GM04503 (cell line): ENCODE measurements at places on chromosomes 6 and 20.

DNA sequence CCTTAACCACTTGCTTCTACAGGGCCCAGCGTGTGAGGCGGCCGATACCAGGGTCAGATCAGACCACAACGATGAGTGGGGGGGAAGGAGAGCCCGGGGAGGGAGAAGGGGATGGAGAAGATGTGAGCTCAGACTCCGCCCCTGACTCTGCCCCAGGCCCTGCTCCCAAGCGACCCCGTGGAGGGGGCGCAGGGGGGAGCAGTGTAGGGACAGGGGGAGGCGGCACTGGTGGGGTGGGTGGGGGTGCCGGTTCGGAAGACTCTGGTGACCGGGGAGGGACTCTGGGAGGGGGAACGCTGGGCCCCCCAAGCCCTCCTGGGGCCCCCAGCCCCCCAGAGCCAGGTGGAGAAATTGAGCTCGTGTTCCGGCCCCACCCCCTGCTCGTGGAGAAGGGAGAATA is 2.8 kb downstream of the RING1 start:
- DNase-seq = no peak

GRCh38 chr6:26205161-26205624 is 118.0 kb downstream of the HFE start:
- DNase-seq = no peak

GRCh38 chr6:170209354-170210025 is 81.4 kb downstream of the DLL1 start:
- no peak for DNase-seq

GRCh38 chr6:63864671-63865318 is 229.2 kb downstream of the PHF3 start:
- no peak for DNase-seq

DNA sequence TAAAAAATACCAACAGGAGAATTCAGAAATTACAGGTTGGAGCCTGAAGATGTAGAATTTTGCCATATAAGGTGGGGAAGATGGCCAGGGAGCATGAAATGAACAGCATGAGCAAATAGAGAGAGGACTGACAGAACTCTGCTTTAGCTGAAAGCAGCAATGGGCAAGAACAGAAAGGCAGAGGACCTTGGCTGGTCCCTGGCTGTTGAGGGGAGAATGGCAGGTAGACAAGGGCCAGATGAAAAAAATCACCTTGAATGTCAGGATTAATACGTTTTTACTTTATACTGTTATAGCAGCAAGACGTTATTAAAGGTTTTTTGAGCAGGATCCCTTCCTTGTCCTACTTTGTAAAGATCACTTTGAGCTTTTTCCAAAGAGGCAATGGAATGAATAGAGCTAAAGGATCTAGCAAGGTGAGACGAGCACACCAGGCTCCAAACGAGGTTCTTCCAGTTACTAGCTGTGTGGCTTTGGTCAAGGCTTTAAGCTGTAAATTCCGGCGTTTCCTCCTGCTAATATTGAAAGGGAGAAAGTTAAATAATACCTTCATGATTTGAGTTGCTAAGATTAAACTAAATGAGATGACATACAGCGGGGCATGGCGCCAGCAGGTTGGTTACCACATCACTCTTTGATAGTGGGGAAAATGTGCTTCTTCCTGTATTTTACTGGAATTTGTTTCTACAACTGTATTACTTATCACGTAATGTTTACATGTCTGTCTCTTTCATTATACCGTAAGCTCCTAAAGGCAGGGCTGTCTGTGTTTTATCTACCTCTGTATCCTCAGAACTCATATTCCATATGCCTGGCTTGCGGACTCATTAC is 776 bp downstream of the PPIL1 start:
- no peak for DNase-seq

- no peak for DNase-seq
These were observed 2.1 kb downstream of the CTSZ start for GRCh38 chr20:59004763-59005522.

DNA sequence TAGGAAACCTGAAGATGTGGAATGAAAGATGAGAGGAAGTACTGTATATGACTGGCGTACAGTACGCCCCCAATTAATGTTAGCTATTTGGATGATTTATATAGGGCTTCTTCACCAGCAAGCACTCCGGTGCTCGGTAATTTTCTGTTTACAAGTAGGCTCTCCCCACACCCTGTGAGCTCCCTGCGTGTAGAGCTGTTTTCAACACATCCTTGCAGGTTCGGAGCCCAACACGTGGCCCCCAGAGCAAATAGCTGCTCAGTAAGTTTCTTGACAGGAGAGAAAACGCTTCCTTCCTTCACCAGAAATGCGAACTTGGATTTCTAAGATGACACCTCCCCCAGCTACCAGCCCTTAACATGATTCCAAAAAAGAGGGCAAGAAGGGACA is 1.2 kb upstream of the RAB22A start:
- DNase-seq = no peak

DNA sequence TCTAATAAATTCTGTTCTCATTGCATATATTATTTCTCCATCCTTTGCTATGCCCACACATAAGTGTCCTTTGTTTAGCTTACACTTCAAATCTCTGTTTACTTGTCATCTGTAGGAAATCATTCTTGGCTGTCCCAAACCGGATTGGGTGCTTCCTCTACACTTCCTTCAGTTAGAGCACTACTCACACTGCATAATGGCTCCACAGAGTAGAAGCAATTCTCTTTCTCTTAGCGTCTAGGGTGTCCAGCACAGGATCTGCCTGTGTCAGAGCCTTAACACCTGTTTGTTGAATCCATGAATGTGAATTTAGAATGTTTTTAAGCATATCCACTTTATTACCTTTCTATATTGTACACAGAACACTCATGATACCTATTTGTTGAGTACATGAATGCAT is 87.0 kb upstream of the BMP2 start:
- no peak for DNase-seq

DNA sequence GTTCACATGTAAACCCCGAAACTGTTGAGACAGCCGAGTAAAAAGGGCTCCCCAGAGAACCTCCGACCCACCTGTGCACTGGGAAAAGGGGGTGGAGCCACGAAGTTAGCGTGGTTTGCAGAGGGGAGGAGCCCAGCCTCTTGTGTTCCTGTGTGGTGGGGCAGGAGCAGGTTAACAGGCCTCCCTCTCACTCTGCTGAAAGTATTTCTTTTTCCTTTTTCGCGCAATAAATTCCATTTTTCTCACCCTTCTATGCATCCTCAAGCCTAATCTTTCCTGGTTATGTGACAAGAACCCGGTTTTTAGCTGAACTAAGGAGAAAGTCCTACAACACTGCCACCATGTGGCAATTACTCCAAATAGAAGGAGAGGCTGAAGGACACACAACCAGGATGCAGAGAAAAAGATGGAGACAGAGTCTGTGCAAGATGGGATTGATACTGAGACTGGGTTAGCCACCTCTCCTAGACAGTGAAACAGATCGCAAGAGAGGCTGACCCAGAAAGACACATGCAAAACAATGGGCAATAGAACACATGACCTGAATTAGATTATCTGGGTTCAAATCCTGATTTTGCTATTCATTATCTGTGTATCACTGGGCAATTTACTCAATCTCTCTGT is 168.7 kb upstream of the PRSS16 start:
- DNase-seq = peak; percentile 28

GRCh38 chr6:163878698-163879097 is 464.2 kb downstream of the QKI start:
- DNase-seq = no peak

DNA sequence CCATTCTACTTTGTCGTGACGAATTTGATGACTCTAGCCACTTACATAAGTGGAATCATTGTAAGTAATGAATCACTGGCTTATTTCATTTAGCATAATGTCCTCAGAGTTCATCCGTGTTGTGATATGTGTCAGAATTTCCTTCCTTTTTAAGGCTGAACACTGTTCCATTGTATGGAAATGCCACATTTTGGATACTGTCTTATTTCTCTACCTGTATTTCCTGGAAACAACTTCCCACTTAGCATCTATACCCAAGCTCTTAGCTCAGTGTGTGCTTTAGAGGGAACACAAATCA is 28.8 kb upstream of the GGTLC1 start:
- no peak for DNase-seq

DNA sequence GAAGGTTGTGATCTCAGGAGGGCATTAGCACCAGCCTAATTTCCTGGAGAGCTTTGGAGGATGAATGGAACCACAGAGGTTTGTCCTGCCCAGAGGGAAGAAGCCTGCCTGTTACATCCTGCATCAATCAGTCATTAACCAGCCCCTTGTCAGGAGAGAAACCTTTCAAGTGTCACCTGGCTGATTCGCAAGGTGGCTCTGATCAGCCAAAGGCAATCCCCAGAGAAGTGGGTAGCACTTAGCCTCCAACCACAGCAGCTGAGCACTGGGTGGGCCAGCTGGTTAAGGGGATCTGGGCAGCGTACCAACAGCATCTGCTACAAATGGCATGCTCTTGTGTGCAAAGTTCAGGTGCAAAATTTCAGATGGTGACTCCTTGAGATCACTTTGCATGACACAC is 26.9 kb downstream of the ANKEF1 start:
- no peak for DNase-seq

- no peak for DNase-seq
These were observed 23.6 kb upstream of the STX16 start for GRCh38 chr20:58627212-58628072.

- DNase-seq = no peak
These were observed 22.2 kb downstream of the KDM1B start for GRCh38 chr6:18177286-18177965.

DNA sequence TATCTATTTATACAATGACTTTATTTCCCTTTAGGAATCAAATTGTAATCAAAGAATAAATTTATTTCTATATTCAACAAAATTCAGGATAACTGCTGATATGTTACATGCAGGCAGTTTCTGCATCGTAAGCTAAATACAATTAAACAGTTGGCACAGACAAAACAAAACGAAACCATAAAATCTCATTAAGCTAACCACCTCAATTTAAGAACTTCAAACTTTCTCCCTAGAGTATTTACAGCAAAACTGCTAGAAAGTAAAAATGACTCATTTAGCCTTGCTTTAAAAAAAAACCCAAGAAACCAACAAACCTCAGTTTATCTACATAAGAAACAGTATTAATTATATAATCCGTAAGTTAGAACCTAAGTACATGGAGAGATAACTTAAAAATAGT is 17.1 kb downstream of the SSR1 start:
- DNase-seq = no peak

DNA sequence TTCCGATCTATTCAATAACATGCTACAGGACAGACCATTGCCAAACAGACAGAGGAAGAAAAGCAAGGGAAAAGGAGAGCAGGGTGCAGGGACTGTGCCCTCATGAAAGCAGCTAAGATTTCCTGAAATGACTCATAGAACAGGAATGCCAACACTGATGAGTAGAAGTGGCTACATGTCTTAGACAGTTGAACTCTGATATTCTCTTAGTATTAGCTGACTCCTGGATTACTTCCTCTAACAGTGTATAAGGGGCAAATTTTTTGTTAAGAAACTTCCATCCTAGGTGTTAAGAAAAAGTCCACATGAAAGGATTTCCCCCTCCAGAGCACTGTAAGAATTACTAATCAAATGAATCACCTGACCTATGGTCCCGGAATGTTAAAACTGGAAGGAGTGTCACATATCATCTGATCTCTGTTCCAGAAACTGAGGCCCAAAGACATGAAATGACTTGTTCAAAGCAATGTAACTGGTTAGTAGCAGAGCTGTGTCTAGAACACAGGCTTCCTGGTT is 224.9 kb downstream of the IBTK start:
- DNase-seq = no peak

GRCh38 chr6:36908747-36909146 is 23.0 kb downstream of the C6orf89 start:
- DNase-seq = no peak

- DNase-seq = no peak
These were observed 29.9 kb downstream of the CDH26 start for GRCh38 chr20:59988141-59988540.

- no peak for DNase-seq
These were observed 13.2 kb downstream of the MRAP2 start for GRCh38 chr6:84046755-84047154.

- DNase-seq = no peak
These were observed 542.0 kb upstream of the RNF217 start for GRCh38 chr6:124420116-124420840.

GRCh38 chr20:2799688-2800520 is 523 bp downstream of the CPXM1 start:
- no peak for DNase-seq

GRCh38 chr20:16314320-16314719 is 258.9 kb downstream of the KIF16B start:
- no peak for DNase-seq

DNA sequence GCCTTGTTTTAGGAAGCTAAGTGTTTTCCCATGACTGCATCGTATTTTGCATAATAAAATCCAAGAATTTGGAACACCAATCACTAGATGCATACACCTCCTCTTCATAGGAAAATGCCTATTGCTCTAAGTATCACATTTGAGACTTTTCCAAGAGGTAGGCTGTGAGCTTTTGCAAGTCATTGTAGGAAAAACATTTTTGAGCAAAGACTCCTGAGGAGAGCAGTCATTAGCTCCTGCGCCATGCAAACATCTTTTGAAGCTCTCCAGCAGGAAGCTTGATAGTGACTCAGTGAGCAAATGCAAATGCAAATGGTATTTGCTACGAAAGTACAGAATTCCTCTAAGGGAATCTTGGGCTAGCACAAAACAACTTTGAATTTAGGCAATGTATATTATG is 750.4 kb downstream of the QKI start:
- DNase-seq = no peak

- DNase-seq = no peak
These were observed 200.7 kb downstream of the WDR27 start for GRCh38 chr6:169501128-169501527.

DNA sequence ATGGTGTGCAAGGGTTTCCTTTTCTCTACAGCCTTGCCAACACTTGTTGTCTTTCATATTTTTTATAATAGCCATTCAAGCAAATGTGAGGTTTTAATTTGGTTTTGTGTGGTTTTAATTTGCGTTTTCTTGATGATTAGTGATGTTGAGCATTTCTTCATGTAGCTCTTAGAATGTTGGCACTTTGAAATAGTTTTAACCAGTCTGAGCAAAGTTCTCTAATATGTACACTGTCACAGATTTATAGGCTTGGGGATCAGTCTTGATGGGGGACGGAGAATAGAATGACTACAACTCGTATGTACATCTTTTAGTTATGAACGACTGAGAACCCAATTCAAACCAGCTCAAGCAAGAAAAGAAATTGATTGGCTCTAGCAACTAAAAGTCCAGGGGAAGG is 1003.1 kb downstream of the KIF16B start:
- no peak for DNase-seq

GRCh38 chr6:16486661-16487060 is 248.3 kb downstream of the GMPR start:
- no peak for DNase-seq

DNA sequence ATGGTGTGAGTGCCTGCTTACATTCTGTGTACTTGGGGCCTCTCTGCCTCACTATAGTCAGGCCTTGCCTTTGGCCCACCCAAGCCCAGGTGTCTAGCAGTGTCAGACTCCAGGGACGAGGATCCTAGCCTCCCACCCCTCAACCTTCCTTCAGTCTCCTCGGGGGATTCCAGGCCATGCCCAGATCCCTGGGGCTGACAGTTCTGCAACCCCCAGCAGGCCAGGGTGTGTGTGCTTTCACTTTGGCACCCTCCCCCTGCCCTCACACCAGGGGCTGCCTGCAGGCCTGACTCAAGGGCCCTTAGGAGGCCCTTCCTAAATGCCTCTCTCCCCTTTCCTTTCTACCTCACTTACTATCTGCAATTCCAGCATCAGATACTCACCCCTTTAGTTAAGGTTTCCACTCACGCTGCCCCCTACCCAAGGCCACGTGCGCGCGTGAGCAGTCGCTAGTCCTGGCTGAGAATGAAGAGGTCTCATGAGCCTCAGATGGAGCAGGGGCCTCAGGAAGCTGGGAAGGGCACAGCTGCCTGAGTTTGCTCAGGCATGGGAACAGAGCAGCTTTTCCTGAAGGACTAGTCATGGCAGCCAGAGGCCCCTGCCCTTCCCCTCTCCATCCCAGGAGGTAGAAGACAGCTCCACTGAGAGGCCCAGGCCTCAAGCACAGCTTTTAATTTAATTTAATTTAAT is 859 bp upstream of the CLPS start:
- no peak for DNase-seq
